ENCODE measurements at places on chromosomes 5 and 9.
A peak's percentile ranks its signal among the peaks of the same experiment; 100 is the strongest.

DNA sequence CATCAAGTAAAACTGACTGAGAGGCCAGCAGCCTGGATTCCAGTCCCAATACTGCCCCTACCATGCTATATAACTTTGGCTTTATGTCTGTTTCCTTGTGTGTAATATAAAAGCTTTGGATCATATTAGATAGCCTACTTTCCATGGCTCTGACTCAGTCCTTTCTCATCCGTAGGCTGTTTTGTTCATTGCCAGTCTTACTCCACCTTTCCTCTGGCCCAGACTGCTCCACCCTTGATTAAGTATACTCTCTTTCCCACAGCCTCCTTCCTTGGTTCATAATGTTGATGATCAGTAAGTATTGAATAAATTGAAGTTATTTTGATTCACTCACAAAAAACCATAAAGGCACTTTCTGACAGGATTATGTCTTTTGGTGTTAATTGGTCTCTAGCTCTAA lies 1.5 kb upstream of the MRPS30 start:
- peak; percentile 7 for DNase-seq

GRCh38 chr5:161676103-161676502 lies 9.4 kb upstream of the GABRA6 start:
- DNase-seq, result no peak

- DNase-seq, result no peak
Measured at GRCh38 chr5:150655221-150655620, 5.8 kb upstream of the MYOZ3 start.

DNA sequence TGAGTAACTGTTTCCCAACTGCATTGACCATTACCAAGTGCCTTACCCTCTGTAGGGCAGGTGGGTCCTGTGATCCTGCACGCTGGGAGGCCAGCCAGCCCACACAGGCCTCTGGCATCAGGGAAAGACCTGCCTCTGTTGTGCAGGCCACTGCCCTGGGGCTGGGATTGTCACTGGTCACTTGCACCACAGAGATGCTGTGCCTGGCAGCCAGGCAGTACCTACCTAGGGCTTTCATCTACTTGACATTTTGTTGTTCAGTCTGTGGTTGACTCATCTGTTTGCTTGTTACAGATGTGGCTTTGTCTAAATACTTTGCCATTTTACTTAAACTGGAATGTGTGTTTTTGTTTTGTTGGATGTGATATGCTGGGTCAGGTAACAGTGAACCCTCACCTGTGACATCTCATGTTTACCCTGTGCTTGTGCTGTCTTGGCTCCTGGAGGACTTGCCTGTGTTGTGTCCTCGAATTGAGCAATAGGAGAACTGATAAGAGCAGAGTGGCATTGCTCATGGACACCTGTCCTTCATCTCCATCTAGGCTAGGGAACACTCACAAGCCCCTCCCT lies 32.8 kb downstream of the SECISBP2 start:
- DNase-seq, result no peak

DNA sequence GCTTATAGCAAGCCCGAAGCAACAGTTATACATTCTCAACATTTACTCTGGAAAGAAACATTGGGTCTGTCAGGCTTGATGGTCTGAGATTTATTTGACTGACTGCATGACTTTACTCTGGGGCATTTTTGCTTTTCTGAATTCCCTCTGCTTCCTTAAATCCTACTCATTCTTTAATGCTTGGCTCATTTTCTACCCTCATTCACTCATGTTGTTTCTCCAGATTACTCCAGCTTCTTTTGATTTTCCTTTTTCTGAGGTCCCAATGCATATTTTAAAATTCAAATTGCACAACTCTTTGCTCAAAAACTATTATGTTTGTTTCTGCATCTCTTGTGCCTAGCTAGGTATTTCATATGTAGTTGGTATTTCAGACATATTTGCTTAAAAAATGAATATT lies 2002.9 kb upstream of the NUDT12 start:
- no peak for DNase-seq

DNA sequence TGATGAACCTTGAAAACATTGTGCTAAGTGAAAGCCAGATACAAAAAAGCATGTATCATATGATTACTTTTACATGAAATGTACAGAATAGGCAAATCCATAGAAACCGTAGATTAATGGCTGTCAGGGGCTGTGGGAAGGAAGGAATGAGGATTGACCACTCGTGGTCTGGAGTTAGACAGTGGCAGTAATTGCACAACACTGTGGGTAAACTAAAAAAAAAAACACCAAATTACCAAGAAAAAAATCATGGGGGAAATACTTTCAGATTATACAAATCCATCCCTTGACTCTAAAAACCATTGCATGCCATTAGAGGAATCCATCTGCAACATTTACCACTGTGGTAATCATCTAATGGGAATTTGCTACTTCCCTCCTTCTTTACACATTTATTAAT lies 140.0 kb downstream of the SIL1 start:
- DNase-seq, result peak; percentile 34

DNA sequence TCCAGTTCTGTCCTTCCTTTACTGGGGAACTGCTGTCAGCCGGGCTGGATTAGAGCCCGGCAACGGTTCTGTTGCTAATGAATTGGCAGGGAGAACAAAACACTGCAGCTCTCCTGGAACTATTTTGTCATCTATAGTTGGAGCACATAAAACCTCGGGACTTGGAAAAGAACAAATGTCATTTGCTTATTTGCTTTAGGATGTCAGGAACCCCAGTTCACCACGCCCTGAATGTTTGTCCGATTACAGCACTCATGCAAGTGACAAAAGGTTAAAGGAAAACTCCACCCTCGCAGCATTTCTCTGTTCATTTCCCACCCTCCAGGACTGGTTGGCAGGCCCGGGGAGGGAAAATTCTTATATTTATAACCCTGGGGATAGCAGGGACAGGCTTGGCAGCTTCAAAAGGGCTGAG lies 66.4 kb upstream of the PLPP1 start:
- peak; percentile 88 for DNase-seq

GRCh38 chr5:76576450-76576849 lies 46.8 kb downstream of the F2RL2 start:
- DNase-seq, result no peak

DNA sequence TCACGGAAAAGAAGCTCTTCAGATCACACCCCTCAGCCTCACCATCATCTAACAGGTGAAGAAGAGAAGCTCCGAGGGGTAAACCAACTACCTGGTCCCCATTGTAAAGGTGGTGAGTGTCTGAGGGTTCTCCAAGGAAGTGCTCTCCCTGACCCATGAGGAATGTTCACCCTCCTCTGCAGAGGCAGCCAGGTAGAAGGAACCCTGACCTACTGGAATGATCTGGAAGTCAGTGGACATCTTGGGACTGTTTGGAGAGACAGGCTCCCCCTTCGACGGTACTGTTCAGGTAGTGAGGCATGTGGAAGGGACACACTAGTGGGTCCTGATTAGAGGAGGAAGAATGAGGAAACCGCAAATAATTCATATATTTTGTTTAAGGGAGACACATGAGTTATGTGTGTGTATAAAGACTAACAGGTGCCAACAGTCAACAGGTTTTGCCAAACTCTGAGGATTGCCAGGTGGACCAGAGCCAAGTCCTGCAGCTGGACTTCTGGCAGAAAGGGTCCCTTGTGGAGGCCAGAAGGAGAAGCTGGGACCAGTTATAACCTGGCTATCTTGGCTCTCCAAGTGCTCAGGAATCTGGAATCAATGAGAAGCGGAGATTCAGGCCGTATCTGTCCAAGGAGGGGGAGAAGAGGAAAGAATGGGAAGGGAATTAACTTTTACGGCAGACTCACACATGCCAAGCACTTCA lies 3.0 kb upstream of the ZBTB34 start:
- DNase-seq, result no peak

GRCh38 chr9:22129133-22129532 lies 120.0 kb upstream of the CDKN2B start:
- no peak for DNase-seq

- DNase-seq, result no peak
Measured at GRCh38 chr5:108983461-108984092, 235.9 kb downstream of the FER start.

- peak; percentile 43 for DNase-seq
Measured at GRCh38 chr5:27701931-27702903, 663.8 kb upstream of the CDH9 start.

- DNase-seq, result no peak
Measured at GRCh38 chr9:108588246-108588645, 267.5 kb downstream of the ACTL7B start.

- peak; percentile 69 for DNase-seq
Measured at GRCh38 chr9:69945671-69946141, 97.9 kb upstream of the MAMDC2 start.

DNA sequence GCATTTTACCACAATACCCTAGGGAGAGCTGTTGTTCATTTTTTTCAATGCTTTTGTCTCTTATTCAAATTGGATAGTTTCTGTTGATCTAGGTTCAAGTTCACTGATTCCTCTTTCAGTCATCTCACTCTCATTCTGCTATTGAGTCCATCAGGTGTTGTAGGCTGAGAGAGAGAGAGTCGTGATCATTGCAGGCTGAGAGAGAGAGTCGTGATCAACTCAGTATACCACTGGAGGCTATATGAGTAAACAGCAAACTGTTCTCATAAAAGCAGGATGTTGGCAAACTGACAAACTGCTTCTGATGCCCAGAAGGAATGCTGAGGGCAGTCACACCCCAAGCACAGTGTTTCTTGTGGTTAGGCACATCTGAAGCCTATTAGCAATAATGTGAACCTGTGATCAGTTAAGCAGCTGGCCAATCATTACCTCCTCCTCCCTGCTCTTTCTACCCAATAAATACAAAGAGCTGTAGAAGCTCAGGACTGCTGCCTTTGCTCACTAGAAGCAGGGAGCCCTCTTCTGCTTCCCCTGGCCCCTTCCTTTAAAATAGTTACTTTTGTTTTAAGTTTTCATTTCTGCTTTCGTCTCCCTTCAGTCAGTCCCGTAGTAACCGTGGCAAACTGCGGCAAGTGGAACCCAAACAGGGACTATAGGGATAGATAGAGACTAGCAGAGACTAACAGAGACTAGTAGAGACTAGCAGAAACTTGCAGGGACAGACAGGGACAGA lies 476.1 kb upstream of the ACO1 start:
- DNase-seq, result peak; percentile 95

GRCh38 chr5:8944005-8944404 lies 601.9 kb downstream of the SEMA5A start:
- DNase-seq, result no peak

DNA sequence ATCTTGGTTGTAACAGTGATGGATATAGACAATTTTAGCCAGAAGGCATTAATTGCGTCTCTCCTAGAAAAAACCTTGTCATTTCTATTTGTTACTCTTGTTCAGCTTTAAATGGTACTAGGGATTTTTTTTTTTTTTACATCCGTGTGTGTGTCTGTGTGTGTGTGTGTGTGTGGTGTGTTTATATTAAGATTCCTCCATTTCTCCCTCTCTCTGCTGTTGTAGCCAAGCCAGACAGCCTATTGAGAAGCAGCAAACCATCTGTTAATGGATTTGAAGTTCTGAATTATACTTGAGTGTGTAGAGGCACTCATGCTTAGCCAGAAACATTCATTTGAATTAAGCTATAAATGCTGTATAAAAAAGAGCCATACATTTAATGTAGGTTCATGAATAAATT lies 72.3 kb downstream of the SLF1 start:
- no peak for DNase-seq

DNA sequence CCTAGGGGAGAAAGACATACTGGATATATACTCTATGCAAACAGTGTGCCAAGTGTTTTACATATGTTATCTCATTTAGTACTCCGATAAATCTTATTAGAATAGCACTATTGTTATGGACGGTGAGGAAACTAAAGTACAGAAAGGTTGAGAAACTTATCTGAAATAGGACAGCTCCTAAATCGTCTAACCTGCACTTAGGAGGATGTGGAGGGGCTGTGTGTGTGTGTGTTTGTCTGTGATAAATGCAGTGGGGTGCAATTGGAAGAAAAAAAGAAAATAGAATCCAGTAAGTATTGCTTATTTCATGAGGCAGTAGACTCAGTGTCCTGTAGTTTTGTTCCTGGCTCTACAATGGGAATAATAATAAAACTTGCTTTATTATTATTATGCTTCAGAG lies 106.4 kb upstream of the IL6ST start:
- DNase-seq, result no peak

DNA sequence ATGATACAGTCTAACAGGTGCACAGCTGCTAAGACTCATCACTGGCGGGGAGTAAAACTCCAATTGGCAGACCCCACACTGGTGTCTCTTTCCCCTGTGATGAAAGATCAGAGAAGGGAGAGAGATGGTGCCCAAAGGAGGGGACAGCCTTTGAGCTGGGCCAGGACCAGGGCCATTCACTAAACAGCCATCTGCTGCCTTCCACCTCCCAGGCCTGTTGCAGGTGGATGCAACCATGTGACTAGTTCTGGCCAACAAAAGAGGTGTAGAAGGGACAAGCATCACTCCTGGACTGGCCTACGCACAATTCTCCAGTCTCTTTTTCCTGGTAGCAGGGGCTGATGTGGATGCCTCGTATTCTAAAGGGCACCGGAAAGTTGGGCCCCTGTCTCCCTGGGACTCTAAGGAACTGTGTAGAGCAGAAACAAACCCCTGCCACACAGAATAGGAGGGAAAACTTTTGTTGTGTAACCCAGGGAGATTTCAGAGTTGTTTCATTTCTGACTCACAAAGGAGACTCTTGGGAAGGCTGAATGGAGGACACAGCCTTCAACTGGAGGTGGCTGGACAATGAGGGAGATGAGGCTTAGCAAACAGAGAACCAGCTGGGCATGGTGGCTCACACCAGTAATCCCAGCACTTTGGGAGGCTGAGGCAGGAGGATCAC lies 26.9 kb downstream of the TNIP1 start:
- no peak for DNase-seq

DNA sequence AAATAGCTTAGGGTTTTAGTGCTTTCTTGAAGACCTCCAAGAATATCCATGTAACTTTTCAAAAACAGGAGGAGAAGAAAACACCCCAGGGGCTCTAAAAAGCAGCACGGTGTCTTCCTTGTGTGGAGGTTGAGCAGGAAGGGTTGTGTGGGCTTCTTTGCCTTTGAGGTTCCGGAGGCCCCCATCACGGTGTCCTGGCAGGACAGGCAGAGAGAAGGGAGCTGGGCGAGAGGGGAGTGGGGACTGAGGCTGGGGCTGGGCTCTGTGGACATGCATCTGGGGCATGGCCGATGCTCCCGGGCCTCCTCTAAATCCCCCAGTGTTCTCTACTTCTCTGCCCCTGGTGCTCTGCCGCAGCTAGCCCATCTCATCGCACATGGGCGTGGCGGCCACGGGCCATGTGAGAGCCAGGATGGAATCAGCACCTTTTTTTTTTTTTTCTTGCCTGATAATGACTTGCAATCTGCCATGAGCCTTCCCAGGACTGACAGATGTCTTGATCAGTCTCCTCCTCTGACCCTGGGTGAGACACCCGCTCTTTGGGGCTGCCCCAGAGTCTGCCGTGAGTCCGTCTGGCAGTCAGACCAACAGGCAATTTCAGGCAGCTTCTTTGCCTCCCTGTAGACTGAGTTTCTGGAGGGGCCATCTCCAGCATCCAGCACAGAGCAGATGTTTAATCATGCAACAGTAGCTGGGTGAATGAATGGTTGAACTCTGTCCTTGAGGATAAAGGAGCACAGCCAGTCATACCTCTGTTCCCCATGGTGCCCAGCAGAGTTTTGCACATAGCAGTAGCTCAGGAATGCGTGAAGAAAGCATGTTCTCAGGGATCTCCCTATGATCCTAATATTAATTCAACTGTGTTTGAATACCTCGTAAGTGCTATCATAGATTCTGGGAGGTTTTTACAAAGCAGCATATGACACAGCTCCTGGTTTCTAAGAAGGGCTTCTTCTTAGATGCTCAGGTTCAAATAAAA lies 12.1 kb downstream of the CXCL14 start:
- DNase-seq, result no peak

GRCh38 chr5:177967221-177967887 lies 28.7 kb downstream of the PROP1 start:
- no peak for DNase-seq

GRCh38 chr5:169980418-169981053 lies at the start of gene INSYN2B:
Gene INSYN2B (minus strand): TSS chr5:169980495. CDS start chr5:169883898, 96,597 bp downstream.
- peak; percentile 83 for DNase-seq

- DNase-seq, result no peak
Measured at GRCh38 chr9:82146677-82147076, 158.1 kb downstream of the SPATA31D1 start.
